ENCODE measurements at places on chromosomes 5 and 9.

DNA sequence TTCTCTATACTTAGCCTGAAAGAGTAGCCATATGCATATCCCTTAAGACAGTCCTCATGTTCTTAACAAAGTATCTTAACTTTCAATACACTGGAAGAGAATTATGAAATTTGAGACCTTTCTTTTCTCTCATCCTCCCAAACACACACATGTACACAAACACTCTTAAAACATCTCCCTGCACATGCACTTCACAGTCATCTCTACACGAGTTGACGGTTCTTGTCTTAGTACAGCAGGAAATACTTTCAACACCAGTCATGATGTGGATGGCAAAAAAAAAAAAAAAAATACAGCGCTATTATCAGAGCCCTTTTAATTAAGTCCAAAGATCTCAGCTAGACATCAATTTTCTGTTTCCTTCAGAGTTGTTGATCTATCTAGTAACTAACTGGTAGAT, 43.6 kb upstream of the PCSK1 start:
- no peak for DNase-seq

DNA sequence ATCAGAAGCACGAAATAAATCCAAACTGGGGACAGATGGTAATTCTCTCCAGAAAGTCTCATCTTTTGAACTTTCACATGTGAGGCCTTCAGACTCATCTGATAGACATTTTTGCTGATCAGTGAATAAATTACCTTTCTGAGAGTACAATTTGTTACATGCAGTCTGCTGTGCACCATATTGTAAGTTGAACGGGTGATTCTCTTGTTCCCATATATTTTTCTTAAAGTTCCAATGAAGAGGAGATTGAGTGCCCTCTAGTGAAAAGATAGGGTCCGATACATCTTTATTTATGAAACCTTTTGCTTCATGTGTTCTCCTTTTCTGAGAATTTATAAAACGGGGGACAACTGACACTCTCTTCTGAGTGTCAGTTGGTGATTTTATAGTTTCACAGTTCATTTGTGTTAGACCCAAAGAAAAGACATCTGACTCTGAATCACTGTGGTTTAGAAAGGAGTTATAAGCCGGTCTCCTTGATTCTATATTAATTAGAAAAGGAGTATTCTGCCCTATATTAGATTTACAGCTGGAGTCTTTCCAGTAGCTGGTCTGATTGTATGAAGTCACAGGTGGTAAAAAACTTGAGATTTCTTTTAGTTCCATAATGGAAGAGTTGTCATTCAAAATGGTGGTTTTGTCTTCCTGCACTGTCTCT, 30.4 kb downstream of the GNG10 start:
- no peak for DNase-seq

DNA sequence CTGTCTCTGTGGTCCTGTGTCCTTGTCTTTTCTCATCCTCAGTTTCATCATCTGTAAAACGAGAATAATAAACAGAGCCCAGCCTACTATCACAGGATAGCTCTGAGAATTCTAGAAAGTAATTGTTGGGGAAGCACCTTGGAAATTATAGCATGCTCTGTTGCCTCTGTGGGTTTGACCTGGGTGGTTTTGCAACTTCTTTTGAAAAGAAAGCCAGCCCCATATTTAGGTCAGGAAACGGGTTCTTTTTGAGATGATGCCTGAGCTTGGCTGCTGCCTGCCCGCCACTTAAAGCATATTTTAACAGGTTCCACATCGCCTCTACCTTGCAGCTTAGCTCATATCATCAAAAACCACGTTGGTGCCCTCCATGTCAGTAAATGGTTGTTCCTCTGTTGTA, 111.1 kb downstream of the TLR4 start:
- no peak for DNase-seq

DNA sequence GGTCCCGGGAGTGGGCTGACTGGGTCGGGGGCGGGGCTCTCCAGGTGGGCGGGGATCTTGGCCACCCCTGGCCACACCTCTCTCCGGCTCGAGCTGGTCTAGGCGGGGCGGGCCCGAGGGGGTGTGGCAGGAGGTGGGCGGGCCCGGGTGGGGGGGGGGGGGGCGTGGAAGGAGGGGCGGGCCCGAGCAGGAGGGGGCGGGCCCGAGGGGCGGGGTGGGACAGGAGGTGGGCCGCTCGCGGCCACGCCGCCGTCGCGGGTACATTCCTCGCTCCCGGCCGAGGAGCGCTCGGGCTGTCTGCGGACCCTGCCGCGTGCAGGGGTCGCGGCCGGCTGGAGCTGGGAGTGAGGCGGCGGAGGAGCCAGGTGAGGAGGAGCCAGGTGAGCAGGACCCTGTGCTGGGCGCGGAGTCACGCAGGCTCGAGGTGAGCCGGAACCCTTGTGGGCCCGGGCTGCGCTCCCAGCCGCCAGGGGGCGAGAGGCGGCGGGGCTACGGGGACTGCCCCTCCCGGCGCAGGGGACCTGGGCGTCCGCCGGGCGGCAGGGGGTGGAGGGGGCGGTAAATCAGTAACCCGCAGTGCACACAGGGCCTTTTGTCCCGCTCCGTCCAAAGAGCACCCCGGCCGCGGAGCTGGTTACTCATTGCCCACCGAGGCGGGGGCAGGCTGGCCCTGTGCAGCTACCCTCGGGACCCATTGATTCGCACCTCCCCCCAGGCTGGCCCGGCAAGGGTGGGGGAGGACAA, at the start of gene FGFR4:
TSS of gene FGFR4 (plus strand) at position 262 of the 744 bp plus-strand sequence. CDS start 2,688 bp downstream, outside the sequence.
- peak; percentile 81 for DNase-seq

- DNase-seq: no peak
These were observed 4.9 kb upstream of the RAPGEF1 start for GRCh38 chr9:131744720-131745201.

- DNase-seq: no peak
These were observed 186.4 kb downstream of the NMUR2 start for GRCh38 chr5:152218694-152219093.

DNA sequence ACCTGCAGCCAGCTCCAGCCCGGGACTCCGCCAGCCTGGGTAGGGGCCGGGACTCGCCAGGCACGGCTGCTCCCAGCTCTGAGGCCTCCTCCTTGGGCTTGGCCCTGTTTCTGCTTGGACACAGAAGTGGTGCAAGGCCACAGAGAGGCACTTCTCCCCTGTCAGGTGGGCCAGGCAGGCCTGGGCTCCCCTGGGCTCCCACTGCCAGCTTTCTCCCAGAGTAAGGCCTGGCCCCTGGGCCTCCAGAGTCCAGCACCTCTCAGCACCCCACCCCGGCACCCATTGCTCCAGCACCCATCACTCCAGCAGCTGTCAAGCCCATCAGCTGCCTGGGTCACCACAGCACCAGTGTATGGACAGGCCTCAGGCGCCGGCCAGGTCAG, 71.1 kb upstream of the LRRTM2 start:
- no peak for DNase-seq

GRCh38 chr9:87657190-87657589, 68.7 kb upstream of the CTSL start:
- no peak for DNase-seq

DNA sequence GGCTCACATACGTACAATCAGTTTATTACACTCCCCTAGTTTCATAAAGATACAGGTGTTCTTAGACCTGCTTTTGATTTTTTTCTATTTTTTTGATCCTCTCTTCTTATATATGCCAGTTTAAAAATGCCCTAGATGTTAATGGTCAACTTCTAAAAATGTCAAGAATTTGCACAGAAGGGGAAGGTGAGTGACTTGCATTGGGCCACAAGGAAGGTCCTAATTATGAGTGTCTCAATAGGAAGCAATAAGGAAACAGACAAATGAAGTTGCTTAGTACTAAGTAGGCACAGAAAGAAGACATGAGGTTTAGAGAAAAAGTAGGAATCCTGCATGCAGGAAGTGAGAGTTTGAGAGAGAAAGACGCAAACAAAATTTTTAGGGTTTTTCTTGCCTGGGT, 3.2 kb upstream of the CCDC171 start:
- DNase-seq: no peak

- no peak for DNase-seq
These were observed 88.9 kb downstream of the ADRB2 start for GRCh38 chr5:148915224-148915817.

GRCh38 chr5:127254729-127255284, 35.8 kb upstream of the MEGF10 start:
- no peak for DNase-seq

DNA sequence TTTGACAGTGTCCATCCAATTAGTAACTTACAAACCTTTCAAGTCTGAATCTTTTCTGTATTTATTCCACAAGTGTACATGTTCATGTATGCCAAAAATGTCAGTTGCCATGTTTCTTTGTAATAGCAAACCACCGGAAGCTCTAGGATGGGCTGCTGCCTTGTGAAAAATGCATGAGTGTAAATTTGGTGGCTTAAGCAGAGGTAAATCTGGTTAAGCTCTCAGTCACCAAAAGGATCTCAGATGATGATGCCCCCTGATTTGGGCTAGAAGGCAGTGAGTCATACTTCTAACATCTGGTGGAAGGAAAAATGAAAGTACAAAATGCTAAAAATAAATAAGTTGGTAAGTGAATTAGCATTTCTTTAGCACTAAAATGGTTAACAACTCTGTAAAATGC, 567.5 kb downstream of the ELAVL2 start:
- no peak for DNase-seq

All from hematopoietic multipotent progenitor cell treated with erythropoietin and hydrocortisone succinate and interleukin-3 and kit ligand, for 17 days (in vitro differentiated cells).